ENCODE measurements at places on chromosomes 16 and 17.

DNA sequence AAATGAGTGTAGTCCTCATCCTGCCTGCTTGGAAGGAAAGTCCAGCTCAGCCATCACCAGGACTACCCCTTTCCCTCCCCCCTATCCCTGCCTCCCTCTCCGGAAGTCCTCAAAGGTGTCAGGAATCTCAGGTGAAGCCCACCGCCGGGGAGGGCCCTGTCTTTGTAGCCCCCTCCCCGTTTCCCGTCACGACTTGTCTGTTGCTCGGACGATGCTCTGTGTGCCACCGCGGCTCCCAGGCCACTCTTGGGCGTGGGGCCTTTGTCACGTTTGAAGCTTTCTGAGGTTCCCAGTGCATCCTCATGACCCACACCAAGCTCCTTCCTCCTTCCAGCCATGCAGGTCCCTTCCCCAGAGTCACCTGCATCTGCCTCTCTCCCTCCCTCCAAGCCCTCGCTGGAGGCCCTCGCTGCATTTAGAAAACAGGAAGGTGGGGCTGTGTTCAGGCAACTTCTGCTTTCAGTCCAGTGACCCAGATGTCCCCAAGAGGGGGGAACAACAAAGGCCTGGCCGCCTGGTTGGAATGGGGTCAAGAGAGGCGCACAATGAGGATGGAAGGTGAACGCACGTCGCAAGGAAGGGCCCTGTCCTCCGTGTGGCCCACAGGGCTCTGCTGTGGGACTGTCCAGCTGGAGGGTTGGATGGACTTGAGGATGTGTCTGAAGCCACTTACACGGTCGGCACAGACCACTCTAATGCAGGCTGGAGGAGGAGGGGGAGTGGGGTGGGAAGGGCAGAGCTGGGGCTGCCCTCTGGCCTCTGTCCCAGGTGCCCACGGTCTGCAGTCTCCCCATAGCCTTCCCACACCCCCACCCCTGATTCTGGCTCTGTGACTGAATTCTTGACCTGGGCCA lies 59.9 kb downstream of the OR1D5 start:
- DNase-seq: no peak

- DNase-seq: no peak
Measured at GRCh38 chr17:50280068-50280467, 5.8 kb downstream of the TMEM92 start.

DNA sequence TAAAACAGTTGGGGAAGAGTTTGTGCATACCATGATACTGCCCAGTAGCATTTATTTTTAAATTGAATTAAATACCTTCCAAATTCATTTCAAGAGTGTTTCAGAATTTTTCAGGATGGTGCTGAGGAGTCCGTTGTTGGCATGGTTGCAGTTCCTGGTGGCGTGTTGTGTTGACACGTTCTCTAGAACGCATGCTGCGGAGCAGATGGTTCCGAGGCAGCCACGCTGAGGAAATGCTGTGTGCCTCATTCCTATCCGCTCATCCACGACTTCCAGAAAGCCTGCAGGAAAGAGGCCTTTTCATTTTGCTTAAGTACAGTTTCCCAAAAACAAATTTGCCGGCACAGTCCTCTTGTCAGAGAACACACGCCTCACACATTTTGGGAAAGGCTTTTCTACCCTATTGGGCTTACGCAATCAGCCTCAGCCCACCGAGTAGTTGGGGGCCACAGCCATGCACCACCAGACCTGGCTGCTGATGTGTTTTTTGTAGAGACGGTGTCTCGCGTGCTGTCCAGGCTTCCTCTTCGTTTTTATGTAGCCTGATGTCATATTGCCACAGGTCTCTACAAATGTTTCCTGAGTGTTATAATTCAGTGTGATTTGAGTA lies 32.1 kb upstream of the IL17C start:
- no peak for DNase-seq

- no peak for DNase-seq
Measured at GRCh38 chr16:11692651-11693050, 24.4 kb downstream of the SNN start.

GRCh38 chr16:12009462-12009861 lies 32.9 kb downstream of the SNX29 start:
- DNase-seq: no peak

GRCh38 chr16:4110680-4111079 lies 5.6 kb downstream of the ADCY9 start:
- DNase-seq: no peak

DNA sequence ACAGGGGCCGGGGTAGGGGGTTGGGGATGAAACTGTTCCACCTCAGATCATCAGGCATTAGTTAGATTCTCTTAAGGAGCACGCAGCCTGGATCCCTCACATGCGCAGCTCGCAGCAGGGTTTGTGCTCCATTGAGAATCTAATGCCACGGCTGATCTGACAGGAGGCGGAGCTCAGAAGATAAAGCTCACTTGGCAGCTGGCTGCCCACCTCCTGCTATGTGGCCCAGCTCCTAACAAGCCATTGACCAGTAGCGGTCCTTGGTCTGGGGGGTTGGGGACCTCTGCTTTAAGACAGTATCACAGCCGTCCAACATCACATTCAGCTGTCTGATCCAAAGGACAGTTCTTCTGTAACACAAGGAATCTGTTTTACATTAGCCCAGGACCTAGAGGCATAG lies 62.5 kb downstream of the SLC39A11 start:
- no peak for DNase-seq

- peak; percentile 52 for DNase-seq
Measured at GRCh38 chr17:12665263-12666210, at the start of gene MYOCD. MYOCD (plus strand) TSS chr17:12665890; CDS start chr17:12666189, 299 bp downstream.

DNA sequence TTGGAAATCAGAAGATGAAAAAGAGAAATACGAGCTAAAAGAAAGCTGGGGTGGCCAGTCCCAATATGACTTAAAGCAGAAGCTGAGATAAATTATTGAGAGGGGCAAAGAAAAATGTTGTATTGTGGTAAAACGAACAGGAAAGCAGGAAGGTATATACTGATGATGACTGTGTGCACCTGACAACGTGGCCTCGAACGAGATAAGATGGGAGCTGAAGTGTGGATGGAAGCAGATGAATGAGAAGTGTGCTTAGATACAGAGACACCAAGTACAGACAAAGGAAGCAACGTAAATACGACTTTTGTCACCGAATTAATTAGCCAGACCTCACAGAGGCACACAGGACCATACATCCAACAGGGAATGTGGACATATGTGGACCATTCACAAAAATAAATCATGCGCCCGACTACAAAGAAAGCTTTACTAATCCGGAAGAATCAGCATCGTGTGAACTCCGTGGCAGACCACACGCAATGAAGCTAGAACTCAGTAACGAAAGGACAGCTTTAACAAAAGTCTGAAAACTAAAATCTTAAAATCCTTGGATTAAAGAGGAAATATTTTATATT lies 218.7 kb downstream of the RPTOR start:
- DNase-seq: no peak

GRCh38 chr16:51166091-51166490 lies 15.0 kb upstream of the SALL1 start:
- DNase-seq: no peak

DNA sequence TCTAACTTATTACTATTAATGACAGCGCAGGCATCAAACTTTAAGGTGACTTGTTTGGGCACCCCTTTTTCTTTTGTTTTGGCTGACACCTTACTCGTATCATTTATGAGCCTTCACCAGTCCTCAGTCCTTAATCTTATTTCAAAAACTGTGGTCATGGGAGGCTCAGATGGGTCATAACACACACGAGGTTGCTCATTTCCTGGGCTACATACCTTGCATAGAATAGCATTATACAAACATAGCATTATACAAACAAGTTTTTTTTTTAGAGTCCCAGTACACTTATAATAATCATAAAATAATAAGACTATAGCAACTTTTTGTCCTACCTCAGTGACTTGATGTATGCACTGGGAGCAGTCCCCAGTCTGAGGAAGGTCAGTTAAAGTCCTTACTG lies 11.2 kb upstream of the ACSF2 start:
- no peak for DNase-seq

- DNase-seq: no peak
Measured at GRCh38 chr16:56691885-56692284, 9.6 kb downstream of the MT1X start.

- DNase-seq: no peak
Measured at GRCh38 chr16:85634747-85635544, 21.8 kb downstream of the GSE1 start.

GRCh38 chr17:5898406-5898805 lies 171.8 kb upstream of the WSCD1 start:
- no peak for DNase-seq

DNA sequence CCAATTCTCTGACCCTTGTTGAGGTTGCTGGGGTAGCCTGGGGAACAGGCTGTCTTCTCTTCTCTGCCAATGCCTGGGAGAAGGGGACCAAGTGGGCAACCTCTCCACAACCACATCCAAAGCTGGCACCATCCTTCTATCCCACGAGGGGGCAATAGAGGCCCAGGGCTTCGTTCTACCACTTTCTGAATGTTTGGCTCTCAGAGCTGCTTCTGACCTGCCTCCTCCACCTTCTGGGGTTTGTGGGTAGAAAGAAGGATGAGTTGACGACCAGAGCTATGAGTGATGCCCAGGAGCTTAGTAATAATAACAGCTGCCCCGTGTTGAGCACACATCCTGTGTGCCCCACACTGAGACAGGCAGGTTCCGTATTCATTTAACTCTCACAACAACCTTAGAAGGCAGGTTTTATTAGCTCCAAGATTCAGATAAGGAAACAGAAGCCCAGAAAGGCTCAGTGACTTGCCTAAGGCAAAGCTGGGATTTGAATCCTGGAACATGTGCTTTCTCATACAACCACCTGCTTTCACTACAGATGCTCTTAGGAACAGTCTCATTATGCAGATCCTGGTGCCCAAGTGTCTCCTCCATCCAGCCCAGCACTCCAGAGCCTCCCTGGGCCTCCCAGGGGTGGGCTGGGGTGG lies 11.1 kb downstream of the TSPOAP1 start:
- DNase-seq: peak; percentile 29

- DNase-seq: peak; percentile 75
Measured at GRCh38 chr17:76523084-76524037, 14.1 kb downstream of the CYGB start.

- peak; percentile 70 for DNase-seq
Measured at GRCh38 chr17:29179232-29180033, 765 bp downstream of the MYO18A start.

DNA sequence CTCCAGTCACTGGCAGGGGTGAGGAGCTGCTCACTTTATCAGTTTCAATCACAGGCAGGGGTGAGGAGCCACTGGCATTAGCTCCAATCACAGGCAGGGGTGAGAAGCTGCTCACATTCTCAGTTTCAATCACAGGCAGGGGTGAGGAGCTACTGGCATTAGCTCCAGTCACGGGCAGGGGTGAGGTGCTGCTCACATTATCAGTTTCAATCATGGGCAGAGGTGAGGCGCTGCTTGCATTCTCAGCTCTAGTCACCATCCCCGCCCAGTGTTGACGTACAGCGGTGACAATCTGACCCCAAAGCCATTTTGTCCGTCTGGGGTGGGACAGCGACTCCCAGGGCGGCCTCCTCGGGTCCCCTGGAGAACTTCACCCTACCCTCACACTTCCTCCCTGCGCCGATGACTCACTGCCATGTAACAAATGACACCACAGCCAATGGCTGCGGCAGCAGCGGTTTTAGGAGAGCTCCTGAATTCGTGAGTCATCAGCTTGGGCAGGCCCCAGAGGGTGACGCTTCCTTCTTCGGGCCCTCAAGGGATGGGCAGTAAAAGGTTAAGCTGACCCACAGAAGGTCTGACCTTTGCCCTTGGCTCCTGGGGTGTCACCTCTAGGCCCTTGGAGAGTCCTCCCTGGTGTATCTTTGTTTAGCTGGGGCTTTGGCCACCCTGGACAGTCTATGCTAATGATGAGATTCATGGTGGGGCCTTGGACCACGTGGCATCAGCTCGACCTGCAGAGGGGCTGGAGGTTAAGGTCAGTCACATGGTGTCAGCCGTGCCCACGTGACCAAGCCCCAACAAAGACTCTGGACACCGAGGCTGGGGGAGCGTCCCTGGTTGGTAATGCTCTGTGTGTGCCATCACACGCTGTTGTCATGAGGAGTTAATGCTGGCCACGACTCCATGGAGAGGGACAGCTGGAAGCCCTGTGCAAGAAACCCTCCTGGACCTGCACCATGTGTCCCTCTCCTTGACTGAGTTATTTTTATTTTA lies 171.7 kb downstream of the C16orf95 start:
- no peak for DNase-seq

GRCh38 chr17:33964344-33964979 lies 290.6 kb upstream of the CCL2 start:
- DNase-seq: no peak

- no peak for DNase-seq
Measured at GRCh38 chr17:4944163-4944553, 4.1 kb downstream of the RNF167 start.

DNA sequence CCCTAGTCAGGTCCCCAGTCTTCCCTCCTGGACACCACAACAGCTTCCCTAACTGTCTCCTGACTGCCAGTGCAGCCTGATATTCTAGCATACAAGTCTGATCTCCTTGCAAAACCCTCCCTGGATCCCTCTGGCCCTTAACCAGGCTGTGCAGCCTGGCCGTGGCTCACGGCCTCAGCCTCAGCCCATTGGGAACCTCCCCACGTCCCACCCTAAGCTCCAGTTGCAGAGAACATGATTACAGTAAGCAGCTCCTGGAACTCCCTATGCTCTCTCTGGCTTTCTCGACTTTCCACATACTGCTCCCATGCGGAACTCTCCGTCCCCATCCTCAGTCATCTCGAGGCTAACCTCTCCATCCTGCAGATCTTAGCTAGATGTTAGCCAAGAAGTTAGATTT lies 13.0 kb downstream of the ALOX12B start:
- no peak for DNase-seq

- no peak for DNase-seq
Measured at GRCh38 chr17:40980596-40980995, 3.5 kb downstream of the KRT40 start.

DNA sequence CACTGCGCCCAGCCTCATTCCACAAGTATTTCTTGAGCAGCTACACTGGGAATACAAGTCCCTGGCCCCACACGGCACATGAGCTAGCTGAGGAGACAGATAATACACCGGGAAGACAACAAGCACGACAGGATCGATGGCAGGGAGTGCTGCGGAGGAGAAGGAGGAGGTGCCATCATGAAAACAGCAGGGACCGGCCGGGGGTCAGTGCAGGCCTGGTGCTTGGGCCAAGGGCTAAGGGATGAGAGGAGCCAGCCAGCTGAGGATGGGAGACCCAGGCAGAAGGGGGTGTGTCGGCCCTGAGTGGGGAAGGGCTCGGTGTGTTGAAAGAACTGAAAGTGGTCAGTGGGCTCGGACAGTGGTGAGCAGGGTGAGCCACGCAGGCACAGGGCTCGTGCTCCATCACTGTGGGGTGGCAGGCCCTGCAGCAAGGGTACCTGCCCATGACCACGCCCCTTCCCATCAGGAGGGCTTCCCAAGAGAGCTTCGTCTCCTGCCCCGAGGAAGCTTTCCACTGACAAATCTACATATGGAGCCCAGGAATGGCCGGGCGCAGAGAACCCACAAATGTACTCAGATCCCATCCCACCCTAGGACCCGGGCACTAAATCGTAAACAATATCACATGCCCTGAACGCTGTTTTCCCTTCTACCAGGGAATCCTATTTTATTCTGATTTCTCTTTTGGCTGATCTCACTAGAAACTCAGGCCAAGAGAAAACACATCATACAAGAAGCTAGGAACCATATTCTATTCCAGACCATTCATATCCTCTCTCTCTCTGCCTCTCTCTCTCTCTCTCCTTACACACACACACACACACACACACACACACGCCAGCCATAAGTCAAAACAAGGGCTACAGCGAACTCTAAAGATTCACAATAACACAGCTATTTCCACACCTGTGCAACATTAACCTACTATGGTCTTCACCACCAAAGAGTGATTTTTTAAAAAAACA lies 50.7 kb upstream of the TNRC6C start:
- DNase-seq: no peak

Data from left cardiac atrium (tissue), 4 donors.